ENCODE measurements at places on chromosomes 11 and 22.

DNA sequence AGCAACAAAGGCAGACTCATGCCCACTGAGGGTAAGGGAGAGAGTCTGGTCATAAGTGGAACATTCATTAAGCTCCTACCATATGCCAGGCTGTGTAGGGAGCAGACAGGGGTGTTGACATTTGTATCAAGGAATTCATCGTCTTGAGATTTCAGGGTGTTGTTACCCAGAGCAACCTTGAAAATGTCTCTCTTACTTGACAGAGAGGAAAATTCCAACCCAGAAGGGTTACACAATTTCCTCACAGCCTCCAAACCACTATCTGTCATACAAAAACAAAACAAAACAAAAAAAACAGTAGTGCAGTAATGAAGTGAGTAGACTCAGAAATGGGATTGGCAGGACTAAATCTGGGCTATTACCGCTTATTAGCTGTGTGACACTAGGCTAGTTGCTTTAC, 113.2 kb downstream of the MIAT start:
- DNase-seq: no peak

DNA sequence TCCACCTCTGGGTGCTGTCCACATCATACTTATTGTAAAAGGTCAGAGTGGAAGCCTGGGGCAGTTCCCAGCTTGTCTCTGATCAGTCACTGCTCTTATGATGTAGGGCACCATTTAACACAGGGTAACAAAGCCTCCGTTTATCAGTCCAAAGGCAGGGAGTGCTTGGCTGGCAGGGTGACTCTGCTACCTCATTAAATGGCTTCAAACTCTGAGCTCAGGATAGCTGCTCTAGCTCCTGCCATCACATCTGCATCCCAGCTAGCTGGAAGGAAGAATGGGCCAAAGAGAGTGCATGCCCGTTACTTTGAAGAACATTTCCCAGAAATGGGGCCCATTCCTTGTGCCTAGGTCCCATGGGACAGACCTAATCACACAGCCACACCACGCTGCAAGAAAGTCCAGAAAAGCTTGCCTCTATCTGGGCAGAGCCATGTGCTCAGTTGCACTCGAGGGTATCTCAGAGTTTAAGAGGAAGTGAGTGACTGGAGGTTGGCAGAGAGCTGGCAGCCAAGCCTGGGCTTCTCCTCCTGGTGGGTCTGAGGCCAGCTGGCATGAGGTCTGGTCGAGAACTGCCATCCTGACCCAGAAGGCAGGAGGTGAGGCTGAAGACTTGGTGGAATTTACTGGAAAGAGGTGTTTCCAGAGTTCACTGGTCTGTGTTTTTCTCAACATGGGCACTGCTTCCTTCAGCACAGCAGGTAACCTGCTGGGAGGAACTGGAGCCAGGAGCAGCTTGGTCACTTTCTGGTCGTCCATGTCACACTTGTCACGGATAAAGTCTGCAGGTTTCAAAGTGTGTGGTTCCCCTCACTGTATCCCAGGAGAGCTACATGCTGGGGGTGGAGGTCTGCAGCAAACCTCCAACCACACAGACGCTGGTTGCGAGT, 935.7 kb downstream of the BRD1 start:
- DNase-seq: peak; percentile 8

- peak; percentile 31 for DNase-seq
These were observed 481 bp downstream of the ANGPTL5 start for GRCh38 chr11:101915791-101916291.

DNA sequence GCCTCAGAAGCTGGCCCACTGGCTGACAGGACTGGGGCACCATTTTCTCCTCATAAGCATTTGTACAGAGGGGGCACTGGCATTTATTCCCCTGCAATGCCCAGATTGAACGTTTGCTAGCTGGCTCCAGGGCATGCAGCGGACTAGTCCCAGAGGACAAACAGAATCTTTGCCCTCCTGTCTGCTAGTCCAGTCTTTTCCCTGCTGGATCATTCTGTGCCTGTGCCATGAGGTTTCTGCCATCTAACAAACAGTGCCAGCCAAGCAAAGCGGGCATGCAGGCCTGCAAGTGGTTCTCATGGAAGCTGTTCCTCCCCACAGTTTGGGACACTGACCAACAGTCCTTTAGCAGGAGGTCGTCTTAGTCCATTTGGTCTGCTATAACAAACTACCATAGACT, 53.4 kb downstream of the KCNJ1 start:
- no peak for DNase-seq

- no peak for DNase-seq
These were observed 2.7 kb upstream of the LRP5 start for GRCh38 chr11:68309621-68310185.

- no peak for DNase-seq
These were observed 83.0 kb downstream of the INSC start for GRCh38 chr11:15197696-15198095.

DNA sequence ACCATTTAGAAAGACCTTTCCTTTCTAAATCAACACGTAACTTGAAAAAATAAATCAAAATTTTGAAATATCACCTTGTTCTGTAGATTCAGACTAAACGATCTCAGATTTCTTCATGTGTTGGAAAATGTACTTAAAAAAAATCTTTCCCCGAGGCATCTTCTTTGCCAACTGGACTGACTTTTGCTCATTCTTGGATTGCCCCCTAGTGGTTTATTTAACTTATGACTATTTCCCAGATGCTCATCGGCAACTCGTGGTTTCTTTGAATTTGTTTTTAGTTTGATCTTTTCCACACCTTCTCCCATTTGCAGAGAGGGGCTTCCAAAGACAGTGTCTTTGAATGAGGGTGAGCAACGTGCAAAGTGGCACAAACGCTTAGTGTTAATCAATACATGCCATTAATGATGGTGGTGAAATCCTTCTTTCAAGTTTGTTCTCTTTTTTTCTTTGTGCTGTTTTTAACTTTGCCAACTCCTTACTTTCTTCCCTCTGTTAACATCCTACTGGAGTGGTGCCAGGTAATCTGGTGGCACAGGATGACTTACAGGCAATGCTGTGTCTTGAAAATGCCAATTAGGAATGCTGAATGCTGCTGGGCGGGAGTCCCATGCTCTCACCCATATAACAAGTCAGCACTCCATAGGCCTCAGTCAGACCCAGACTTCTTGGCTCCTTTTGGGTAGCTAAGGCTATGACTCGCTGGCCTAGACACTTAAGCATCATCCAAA, 18.3 kb downstream of the PRSS23 start:
- DNase-seq: peak; percentile 56

DNA sequence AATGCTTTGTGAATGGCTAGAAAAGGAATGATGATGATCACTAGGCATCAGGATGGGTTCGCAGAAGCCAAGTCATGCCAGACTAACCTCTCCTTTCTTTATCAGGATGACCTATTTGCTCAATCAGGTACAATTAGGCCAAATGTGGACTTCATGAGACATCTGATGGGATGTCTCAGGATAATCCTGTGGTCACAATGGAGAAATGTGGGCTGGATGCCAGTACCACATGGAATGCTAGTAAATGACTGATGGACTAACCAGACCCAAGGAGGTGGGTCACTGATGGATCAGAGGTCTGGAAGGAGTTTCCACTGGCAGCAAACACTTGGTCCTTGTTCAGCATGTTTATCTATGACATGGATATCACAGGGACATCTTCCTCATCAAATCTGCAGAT, 94.8 kb upstream of the PHOX2A start:
- no peak for DNase-seq

GRCh38 chr11:68329978-68330699, 17.7 kb downstream of the LRP5 start:
- no peak for DNase-seq

- no peak for DNase-seq
These were observed 532.1 kb downstream of the TBC1D22A start for GRCh38 chr22:47294576-47294975.

GRCh38 chr11:121109916-121110586, 9.0 kb downstream of the TECTA start:
- DNase-seq: no peak

- peak; percentile 38 for DNase-seq
These were observed 84.8 kb upstream of the HTATIP2 start for GRCh38 chr11:20278727-20279126.

GRCh38 chr11:76524461-76524860, 79.6 kb downstream of the EMSY start:
- no peak for DNase-seq

GRCh38 chr11:68052137-68052873, 13.5 kb downstream of the TCIRG1 start:
- peak; percentile 25 for DNase-seq

- DNase-seq: no peak
These were observed 27.0 kb downstream of the MS4A6A start for GRCh38 chr11:60155931-60156330.

- no peak for DNase-seq
These were observed 72.1 kb upstream of the BMAL1 start for GRCh38 chr11:13205486-13205885.

- DNase-seq: no peak
These were observed 54.2 kb downstream of the FEZ1 start for GRCh38 chr11:125441648-125442410.

- DNase-seq: no peak
These were observed 291.5 kb downstream of the SWAP70 start for GRCh38 chr11:9955391-9955790.

GRCh38 chr11:57785072-57785471, 23.5 kb downstream of the CTNND1 start:
- no peak for DNase-seq

GRCh38 chr11:125958872-125959400, 13.1 kb downstream of the VSIG10L2 start:
- DNase-seq: no peak

GRCh38 chr11:61589961-61590360, 9.1 kb upstream of the SYT7 start:
- DNase-seq: no peak

Data from GM13976 (cell line).